ENCODE measurements at places on chromosomes 13 and 19.

- DNase-seq: no peak
Measured at GRCh38 chr13:53200075-53200474, 171.5 kb downstream of the OLFM4 start.

DNA sequence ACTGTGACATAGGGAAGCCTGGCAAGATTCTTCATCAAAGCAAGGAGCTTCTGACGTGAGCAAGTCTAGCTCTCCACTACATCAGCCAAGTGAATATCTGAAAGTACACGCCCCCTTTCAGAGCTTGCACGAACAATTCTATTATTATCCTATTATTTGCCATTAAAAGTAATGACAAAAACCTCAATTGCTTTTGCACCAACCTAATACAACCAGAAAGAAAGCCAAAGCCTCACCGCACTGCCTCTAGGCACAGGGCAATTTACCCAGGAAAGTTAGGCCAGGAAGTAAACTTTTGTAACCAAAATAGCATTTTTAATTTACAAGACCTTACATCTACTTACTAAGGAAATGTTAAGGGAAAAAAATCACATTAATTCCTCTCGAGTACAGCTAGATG, 41.2 kb downstream of the LATS2 start:
- DNase-seq: no peak

GRCh38 chr13:36840718-36841250, 21.8 kb downstream of the RFXAP start:
- DNase-seq: no peak

- no peak for DNase-seq
Measured at GRCh38 chr13:44715287-44716230, 139.4 kb upstream of the TSC22D1 start.

GRCh38 chr19:30896554-30896953, 452.7 kb downstream of the TSHZ3 start:
- DNase-seq: no peak

DNA sequence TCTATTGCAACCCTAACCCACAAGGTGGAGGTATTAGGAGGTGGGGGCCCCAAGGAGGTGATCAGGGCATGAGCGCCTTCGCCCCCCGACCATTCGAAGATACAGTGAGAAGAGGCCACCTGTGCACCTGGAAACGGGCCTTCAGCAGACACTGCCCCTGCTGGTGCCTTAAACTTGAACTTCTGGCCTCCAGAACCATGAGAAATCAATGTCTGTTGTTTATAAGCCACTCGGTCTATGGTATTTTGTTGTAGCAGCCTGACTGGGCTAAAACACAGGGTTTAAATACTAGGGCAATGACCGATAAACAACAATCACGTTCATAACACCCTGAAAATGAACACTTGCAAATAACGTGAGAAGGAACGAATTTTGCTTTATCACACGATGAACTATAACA, 85.2 kb upstream of the USP29 start:
- DNase-seq: no peak

DNA sequence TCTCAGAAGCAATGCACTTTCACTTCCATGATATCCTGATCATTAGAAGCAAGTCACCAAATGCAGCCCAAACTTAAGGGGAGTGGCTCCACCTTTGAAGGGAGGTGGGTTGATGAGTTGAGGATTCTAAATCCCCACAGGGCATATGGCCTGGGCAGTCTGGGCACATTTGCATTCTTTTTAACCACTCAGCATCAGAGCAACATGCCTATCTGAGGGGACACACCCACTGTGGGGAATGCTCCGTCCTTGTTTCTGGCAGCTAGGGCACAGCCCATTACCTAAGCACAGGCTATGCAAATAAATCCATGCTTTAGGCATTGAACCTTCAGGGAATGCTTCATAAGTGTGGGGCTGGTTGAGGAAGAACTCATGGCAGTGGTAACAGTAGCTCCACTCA, 12.3 kb upstream of the SACS start:
- DNase-seq: no peak

DNA sequence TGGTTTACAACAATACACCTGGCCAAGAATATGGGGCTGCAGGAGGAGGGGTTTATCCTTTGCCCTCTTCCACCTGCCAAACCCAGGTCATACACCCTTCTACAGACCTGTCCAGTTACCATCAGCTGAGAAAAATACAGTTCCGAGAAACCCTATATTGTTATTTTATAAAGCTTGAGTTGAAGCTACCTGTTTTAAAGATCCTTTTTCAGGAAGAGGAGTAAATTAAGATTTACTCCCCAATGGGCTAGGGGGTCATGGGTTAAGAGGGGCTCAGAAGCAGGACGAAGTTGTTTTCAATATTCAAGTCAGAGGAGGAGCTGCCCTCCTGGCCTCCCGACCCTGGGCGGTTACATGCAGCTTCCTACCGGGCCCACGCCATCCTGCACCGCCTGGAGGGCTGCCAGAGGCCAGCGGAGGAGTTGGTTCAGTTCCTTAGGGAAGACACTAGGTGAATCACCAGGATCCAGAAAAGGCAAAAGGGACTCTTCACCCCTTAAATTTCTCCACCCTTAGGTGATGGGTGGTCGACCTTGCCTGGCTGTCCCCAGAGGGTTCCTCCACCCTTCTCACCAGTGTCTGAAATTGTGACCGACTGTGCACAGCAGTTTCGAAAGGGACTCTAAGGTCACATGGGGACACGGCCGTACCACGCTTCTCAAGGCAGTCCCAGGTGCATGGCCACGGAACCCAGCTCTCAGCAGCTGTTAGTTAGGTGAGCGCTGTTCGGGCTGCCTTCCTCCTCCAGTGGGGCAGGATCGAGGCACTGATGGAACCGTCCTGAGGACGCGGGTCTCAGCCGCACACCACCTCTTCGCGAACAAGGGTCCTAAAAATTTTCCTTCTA, 1.2 kb downstream of the GJB2 start:
- no peak for DNase-seq

GRCh38 chr13:93797463-93797862, 570.9 kb downstream of the GPC6 start:
- no peak for DNase-seq

DNA sequence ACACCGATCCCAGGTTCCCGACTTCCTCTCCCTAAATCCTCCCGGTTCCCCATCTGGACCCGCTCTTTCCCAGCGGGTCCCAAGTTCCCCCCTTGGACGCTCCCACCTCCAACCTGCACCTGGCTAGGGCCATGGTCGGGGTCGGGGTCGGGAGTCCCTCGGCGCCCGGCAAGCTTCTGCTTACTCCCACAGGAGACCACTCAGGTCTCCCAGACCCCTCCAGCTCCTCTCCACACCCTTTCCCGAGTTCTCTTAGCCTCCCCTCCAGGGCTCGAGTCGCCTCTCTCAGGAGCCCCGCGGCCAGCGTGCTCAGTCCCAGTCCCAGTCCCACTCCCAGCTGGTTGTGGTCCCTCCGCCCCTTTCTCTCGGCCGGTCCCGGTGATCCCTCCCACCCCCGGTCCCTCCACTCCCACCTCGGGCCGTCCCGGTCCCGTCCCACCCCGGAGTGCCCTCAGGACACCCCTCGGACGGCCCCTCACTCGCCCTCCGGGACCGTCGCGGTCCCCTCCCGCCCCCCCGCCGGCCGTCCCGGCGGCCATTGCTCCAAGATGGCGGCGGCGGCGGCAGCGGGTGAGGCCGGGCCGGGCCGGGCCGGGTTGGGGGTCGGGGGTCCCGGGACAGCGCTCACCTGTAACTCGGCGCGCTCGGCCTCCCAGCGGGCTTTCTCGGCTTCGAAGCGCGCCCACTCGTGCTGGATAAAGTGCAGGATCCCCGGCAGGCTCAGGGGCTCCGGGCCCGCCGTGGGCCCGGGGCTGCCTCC, at the start of gene FKRP:
TSS of gene FKRP (plus strand) at position 537 of the 760 bp plus-strand sequence. CDS start 9,394 bp downstream, outside the sequence.
- DNase-seq: no peak

- DNase-seq: no peak
Measured at GRCh38 chr13:39154041-39154440, 115.8 kb downstream of the NHLRC3 start.

DNA sequence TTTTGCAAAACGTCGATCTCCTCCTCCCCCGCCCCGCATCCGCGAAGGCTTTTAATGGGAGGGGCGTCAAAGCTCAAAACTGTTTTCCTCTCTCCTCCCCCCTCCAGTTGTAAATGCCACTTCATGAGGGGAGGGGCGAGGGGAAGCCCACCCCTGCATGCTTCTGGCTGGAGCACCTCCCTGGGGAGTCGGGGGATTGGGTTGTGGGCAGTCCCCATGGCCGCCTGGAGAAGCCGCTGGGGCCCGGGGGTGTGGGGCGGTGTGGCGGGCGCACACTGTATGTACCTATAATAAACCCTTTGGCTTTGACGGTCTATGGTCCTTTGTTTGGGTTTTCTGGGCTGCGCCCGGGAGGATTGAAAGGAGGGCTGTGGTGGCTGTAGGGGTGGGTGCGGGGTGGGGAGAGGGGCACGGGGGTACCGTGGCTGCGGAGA, 505 bp upstream of the SHKBP1 start:
- DNase-seq: no peak

DNA sequence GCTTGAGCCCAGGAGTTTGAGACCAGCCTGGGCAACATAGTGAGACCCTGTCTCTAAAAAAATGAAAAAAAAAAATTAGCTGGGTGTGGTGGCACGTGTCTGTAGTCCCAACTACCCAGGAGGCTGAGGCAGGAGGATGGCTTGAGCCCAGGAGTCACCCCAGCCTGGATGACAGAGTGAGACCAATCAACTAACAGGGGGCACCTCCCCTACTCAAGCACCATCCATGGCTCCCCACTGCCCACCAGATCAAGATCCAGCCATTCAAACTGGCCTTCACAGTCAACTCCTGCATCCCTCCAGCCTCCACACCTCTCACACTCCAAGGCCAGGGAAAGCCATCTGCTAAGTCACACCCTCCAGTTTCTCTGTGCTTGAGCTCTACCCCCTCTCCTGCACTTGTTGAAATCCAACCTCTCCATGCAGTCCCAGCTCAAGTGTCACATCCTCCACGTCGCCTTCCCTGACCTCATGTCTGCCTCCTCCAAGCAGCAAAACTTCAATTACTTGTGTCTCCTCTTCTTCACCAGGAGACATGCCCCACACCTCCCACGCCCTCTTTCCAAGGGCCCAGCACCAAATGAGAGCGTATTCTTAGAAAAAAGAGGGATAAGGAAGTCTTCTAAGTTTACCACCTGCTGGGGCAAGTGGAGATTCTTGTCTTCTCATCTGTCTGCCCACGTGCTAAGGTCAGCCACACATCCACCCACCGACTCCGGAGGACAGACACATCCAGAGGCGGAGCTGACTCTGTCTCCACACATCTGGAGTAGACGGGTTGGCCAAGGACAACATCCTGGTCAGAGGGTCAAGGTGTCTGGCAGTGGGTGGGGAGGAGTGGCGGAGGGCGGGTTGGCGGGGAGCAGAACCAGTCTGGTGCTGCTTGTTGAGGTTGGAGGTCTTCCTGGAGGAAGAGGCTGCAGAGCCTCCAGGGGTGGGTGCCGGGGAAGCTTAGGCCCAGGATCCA, 974 bp upstream of the CYP4F22 start:
- no peak for DNase-seq

- no peak for DNase-seq
Measured at GRCh38 chr13:55553701-55554100, 1587.0 kb upstream of the PRR20A start.

DNA sequence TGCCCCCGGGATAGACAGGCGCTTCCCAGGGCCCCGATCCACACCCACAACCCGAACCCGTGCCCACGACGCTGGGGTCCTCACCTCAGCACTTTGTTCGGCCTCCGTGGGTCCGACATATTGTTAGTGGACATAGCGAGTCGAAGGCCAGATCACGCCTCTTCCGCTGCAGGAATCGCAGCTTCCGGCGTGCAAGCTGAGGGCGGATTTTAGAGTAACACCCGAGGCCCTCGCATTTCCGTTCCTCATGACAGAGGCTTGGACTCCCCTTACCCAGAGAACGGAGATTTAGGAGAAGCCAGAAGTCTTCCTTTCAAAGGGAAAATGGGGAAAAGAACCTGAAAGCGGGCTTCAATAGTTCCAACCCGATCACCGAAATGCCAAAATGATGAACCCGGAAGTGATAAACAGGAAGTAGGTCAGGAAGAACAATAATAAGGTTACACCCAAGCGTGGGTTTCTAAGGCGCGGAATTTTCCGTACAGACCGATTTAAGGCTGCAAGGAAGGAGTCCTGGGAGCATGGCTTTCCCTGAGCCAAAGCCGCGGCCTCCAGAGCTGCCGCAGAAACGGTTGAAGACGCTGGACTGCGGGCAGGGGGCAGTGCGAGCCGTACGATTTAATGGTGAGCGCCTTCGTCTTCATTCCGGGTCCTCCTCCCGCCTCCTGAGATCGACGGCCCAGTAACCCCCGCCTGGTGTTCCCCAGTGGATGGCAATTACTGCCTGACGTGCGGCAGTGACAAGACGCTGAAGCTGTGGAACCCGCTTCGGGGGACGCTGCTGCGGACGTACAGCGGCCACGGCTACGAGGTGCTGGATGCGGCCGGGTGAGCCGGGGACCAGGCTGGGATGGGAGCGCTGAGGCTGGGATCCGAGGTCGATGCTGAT, 2.9 kb downstream of the WDR83 start:
- peak; percentile 68 for DNase-seq

DNA sequence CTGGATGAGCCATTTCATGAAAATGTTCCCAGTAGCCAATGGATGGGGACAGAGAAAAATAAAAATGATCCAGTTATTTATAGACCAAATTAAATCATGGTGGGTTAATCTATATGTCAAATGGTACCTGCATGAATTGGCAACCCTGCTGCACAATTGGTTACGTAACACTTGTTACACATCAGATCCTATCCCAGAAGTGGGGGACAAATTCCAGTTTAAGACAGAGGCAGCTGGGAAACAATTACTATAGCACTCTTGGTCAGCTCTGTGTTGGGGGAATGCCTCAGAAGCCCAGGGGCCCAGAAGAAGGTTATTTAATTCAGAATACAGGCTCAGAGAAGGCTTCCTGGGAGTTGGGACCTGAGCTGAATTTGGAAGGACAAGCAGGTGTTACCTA, 81.1 kb upstream of the FLT1 start:
- no peak for DNase-seq

DNA sequence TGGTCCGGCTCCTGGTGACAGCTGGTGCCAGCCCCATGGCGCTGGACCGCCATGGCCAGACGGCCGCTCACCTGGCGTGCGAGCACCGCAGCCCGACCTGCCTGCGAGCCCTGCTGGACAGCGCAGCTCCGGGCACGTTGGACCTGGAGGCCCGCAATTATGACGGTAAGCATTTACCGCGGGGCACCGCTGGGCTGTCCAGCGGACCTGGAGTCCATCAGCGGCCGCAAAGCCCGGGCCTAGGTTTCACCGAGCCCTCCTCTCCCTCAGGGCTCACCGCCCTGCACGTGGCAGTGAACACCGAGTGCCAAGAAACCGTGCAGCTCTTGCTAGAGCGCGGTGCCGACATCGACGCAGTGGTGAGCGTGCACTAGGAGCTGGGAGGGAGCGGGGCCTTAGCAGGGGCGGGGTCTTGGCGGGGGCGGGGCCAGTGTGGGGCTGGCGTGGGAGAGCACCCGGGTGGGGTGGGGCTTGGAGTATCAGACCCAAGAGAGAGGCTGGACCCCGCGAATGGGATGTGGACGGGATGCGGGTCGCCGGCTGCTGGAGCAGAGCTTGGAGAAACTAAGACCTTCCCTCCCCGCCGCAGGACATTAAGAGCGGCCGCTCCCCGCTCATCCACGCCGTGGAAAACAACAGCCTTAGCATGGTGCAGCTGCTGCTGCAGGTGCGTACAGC, 8.7 kb downstream of the BCL3 start:
- DNase-seq: no peak

GRCh38 chr19:45170146-45171106, 7.6 kb downstream of the TRAPPC6A start:
- no peak for DNase-seq
